ENCODE measurements at places on chromosomes 2 and 18. TPM values are rescaled to one million over a fixed set of nuclear protein-coding genes. Genes with fewer than 3 reads are reported as not detected.

OSBPL1A gene
- total RNA-seq: 1.1 TPM

PER2 gene
- total RNA-seq: 10.7 TPM

TTN gene
- total RNA-seq: 9.7 TPM

FOXD4L1 gene
- 0.10 TPM for total RNA-seq

ZNF396 gene
- 0.54 TPM for total RNA-seq

KCNJ3 gene
- total RNA-seq: not detected

GALR1 gene
- total RNA-seq: not detected

KCNF1 gene
- total RNA-seq: not detected

DCDC2C gene
- not detected for total RNA-seq

C2orf68 gene
- total RNA-seq: 44.8 TPM

Data from T-helper 1 cell treated with Interleukin-12 subunit alpha and Interleukin-12 subunit beta and Interleukin-4 antibody, amounts not matched to agents 30 ng/mL and 1 ng/mL, for 36 hours (primary cell).